ENCODE measurements at places on chromosomes 13 and 19.

DNA sequence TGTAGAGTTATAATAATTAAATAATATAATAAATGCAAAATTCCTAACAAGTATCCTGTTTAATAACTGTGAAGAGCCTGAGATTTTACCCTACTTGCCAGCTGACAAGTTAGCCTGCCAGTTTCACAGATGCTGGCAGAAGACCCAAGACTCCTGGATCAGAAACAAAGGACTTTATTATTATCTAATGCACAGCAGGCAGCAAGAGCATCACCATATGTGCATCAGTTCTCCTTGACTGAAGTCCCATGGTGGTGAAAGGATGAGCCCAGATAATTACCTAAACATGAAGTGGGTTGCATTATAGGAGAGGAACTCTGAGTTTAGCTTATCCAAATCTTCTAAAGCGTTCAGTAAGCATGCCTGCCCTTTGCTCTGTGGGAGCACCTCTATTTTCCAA lies 39.1 kb upstream of the MTIF3 start:
- DNase-seq, result no peak

GRCh38 chr19:6127716-6128335 lies 7.6 kb upstream of the ACSBG2 start:
- no peak for DNase-seq

DNA sequence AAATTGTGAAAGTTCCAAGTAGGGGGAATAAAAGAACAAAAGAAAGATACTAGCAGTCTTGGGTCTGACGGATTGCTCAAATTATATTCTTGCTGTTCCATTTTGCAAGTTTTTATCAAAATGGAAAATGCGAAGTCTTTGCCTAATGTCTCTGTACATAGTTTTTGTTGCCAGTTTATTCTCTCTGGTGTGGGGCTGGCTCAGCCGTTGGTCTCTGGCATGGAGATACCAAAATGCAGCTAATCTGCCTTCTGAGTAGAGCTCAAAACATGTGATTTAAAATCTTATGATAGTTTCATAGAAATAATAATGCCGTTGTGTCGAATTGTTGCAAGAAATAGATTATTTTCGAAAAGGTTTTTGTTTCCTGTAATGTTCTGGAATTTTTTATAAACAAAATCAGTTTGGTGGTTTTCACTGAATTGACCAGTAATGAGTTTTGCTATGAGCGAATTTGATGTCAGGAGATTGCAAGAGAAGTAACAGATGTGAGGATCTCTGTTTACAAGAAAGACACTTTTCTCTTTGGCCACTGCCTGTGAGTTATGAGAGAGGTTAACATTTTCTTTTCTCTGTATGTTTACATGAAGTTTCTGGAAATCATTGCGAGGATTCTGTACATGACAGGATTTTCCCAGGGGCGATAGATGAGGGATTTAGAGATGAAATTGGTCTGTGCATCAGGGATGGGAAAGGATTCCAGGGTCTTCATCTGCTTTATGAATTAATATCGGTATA lies 147.0 kb downstream of the DCT start:
- DNase-seq, result no peak

GRCh38 chr13:113442354-113442984 lies 10.8 kb downstream of the ADPRHL1 start:
- no peak for DNase-seq

GRCh38 chr13:59247171-59247570 lies 916.6 kb downstream of the DIAPH3 start:
- no peak for DNase-seq

DNA sequence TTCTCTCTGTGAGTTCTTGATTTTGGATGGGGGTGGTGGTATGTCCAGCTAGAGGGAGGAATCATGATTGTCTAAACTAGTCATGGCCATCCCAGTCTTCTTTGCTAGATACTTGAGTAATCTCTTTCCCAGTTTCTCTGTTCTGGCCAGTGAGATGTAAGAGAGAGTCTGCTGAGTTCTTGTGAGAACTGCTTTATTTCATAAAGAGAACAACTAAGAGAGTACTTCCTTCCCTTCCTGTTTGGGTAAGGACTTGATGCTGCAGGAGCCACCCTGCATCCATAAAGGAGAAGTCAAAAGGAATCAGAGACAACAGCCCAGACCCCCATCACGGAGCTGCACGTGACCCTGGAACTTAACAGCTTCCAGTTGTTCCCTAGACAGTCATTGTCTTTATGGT lies 3.0 kb upstream of the RASL11A start:
- DNase-seq, result no peak

All from T-helper 17 cell (primary cell).